ENCODE measurements at places on chromosomes 2 and 18.

- DNase-seq = no peak
Measured at GRCh38 chr2:48268671-48269070, 261.3 kb upstream of the STON1 start.

- no peak for DNase-seq
Measured at GRCh38 chr2:98749066-98749450, 18.1 kb upstream of the MGAT4A start.

- no peak for DNase-seq
Measured at GRCh38 chr2:36565712-36566111, 32.3 kb downstream of the FEZ2 start.

- DNase-seq = no peak
Measured at GRCh38 chr2:216637472-216637871, 4.3 kb downstream of the IGFBP2 start.

- no peak for DNase-seq
Measured at GRCh38 chr2:224723586-224724217, 7.5 kb upstream of the CCDC195 start.

GRCh38 chr2:46666044-46666679 is 186.8 kb downstream of the TMEM247 start:
- no peak for DNase-seq

DNA sequence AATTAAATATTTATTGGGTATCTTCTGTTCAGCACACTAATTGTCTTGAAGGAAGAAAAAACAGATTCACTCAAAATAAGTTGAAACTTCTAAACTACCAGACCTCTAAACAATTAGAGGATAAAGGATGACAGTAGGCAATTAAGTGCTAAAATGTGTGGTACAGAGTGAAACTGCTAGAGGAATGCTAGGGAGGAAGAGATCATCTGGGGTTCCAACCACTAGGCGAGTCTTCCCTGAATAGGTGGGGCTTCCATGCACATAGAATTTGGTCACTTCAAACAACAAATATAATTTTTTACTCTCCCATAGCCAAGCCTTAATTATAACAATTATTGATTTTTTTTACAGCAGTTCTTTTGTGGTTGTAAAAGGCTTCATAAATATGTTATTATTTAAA is 559.0 kb upstream of the ZEB2 start:
- no peak for DNase-seq

- peak; percentile 20 for DNase-seq
Measured at GRCh38 chr2:178072383-178073301, at the start of gene PDE11A. PDE11A (minus strand) TSS chr2:178072777; CDS start chr2:178072437, 340 bp downstream.
